Smooth muscle cell of bladder (primary cell): ENCODE measurements at places on chromosomes 4 and X. TPM values are rescaled to one million over a fixed set of nuclear protein-coding genes. Genes with fewer than 3 reads are reported as not detected.

HSD17B11 gene
- total RNA-seq = 40.0 and 42.0 TPM in 2 replicates

N4BP2 gene
- total RNA-seq = 3.9 and 6.3 TPM in 2 replicates

PRDM8 gene
- total RNA-seq = 2.8 and 2.9 TPM in 2 replicates

DNAAF6 gene
- total RNA-seq = not detected in 2 replicates

AVPR2 gene
- not detected in 2 replicates for total RNA-seq
